Stimulated activated CD8-positive, alpha-beta memory T cell treated with anti-CD3 and anti-CD28 coated beads, Interleukin-4, amount 100 ng/mL, for 4 hours (primary cell): ENCODE measurements at places on chromosomes 11 and 22.

GRCh38 chr11:2097356-2097997 is 41.7 kb downstream of the IGF2 start:
- DNase-seq, result no peak

DNA sequence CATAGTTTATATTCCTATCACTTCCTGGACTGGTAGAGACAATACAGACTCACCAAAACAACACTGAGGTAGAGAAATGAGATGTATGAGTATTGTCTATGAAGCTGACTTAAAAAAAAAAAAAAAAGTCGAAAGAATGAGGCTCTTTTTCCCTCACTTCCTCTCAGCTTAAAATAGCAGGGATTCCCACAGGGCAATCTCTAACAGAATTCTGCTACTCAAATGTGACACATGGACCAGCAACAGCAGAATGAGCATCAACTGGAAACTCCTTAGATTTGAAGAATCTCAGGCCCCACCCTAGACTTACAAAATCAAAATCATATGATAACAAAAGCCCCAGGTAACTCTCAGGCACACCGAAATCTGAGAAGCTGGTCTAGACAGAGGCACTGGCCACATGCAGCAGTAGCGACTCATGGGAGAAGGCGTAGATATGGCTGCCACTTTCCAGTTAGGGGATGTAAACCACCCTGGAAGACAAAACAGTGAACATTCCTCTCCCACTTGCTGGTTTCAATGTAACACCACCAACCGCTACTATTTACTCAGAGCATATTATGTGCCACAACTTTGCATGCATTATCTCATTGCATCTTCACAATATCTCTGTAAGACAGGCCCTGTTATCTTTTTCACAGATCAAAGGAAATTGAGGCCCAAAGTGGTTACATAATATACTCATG is 128.0 kb downstream of the RBFOX2 start:
- no peak for DNase-seq

DNA sequence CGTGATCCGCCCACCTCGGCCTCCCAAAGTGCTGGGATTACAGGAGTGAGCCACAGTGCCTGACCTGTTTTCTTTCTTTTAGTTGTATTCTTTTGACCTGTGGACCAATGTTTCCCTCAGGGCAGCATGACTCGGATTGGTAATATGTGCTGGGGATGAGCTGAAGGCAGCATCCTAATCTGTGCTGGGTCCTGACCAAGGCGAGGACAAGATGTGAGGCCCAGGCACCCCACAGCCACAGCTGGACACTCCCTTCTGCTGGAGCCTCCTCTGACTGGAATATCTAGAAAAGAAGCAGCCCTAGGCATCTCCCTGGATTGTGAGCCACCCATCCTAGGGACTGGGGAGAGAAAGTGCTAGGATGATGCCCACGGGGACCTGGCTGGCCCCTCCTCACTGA is 105.4 kb downstream of the PDE2A start:
- DNase-seq, result no peak

- no peak for DNase-seq
Measured at GRCh38 chr11:10379022-10379421, 74.1 kb downstream of the ADM start.

GRCh38 chr22:21651521-21652009 is 9.5 kb downstream of the SDF2L1 start:
- DNase-seq, result no peak

DNA sequence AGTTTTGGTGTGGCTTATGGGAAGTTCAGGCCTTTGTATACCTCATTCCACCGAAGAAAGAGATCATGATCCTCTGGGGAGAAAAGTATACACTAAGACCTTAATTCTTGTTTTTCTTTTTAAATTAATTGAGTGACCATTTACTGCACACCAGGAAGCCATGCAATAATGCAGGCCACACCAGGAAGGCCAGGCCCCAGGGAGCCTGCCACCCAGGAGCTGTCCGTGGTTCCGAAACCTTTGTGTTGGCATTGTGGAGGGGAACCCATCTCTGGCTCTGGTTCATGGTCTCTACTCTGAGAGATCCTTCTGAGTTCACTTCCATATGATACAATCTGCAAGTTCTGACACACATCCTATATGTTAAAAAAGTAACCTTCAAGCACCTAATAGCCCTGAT is 291.8 kb downstream of the MIAT start:
- DNase-seq, result no peak

- DNase-seq, result no peak
Measured at GRCh38 chr22:45787759-45788158, 116.1 kb downstream of the ATXN10 start.
